Breast epithelium (tissue), 4 donors: ENCODE measurements at places on chromosomes 2 and 18.

DNA sequence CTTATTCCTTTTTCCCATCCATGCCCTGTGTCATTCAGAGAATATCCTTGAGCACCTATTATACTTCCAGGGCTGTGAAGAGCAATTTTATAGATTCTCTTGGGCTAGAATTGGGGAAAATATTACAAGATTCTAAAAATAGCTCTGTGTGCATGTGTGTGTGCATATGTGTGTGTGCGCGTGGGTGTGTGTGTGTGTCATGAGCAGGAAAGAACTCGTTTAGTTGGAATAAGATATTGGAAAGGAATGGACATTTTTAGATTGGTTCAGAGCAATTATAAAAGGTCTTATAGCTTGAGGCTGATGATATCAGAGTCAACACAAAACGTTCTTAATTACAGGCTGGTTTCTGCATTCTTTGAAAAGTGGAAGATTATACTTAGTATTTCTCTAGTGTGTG is 212.1 kb upstream of the COPS8 start:
- no peak for DNase-seq

GRCh38 chr2:88865801-88866371 is 174.4 kb downstream of the RPIA start:
- no peak for DNase-seq

GRCh38 chr18:47436871-47437270 is 185.4 kb upstream of the SKOR2 start:
- no peak for DNase-seq

- no peak for DNase-seq
These were observed 228.7 kb downstream of the PIK3C3 start for GRCh38 chr18:42183746-42184145.

DNA sequence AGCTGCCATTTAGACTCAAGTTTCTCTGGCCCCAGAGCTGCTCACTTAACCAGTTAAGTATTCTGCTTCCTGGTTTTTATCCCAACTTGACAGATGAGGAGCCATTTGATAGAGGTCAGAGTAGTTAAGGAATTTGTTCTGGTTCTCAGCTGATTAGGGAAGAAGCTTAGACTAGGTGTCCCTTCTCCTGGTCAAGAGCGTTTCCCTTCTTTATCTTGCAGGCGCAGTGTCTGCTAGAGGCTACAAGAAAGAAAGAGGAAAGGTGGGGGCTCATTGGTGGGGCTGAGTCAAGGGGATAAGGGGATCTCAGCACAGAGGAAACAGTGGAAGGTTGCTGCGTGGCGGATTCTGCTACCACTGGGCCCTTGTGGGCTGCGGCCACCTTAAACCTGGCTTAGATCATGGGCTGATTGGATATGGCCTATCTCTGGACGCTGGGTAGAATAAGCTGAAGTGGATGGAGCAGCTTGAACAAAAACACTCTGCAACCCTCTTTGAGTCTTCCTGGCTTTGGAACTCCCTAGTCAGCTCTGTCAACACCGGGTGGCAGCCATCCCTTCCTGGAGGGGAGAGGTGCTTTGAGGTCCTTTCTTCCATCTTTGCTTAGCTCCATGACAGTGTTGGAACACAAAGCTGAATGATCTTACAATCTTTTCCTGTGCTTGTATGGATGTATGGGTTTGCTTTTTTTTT is 70.8 kb downstream of the QPCT start:
- no peak for DNase-seq

DNA sequence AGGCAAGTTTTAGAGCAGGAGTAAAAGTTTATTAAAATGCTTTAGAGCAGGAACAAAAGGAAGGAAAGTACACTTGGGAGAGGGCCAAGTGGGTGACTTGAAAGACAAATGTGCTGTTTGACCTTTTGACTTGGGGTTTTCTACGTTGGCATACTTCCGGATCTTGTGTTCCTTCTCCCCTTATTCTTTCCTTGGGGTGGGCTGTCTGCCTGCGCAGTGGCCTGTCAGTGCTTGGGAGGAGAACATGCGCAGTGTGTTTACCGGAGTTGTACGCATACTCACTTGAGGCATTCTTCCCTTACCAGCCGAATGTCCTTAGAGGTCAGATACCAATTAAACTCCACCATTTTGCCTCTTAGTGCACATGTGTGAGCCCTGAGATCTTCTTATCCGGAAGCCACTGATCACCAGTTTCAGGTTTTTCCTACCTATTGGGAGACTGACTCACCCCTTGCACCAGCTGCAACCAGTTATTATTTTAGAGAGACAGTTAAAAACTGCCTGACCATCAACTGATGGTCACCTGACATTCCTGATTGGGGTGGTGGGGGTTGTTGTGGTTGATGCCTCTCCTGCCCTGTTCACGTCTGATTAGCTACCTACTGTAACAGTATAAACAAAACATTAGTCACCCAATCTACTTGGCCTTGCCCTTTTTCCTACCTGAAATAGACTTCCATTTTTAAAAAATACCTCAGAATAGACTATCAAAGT is 67.5 kb downstream of the NYAP2 start:
- DNase-seq = no peak

GRCh38 chr2:237134321-237135230 is 48.9 kb downstream of the COPS8 start:
- no peak for DNase-seq

DNA sequence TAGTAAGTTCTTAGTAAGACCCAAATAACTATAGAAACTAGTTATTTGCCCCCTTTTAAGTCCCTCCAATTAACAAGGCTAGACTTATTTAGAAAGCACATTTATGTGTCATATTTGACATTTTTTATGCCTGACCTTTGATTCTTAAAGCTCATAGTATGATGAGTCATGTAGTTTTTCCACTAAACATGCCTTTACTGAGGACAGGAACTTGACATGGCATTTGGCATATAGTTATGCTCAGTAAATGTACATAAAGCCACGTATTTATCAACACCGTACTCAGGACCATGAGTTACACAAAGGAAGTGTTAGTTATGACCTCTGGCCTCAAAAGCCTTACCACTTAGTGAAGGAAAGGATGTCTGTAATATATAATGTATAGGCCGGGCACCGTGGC is 78.9 kb downstream of the GNAL start:
- no peak for DNase-seq

DNA sequence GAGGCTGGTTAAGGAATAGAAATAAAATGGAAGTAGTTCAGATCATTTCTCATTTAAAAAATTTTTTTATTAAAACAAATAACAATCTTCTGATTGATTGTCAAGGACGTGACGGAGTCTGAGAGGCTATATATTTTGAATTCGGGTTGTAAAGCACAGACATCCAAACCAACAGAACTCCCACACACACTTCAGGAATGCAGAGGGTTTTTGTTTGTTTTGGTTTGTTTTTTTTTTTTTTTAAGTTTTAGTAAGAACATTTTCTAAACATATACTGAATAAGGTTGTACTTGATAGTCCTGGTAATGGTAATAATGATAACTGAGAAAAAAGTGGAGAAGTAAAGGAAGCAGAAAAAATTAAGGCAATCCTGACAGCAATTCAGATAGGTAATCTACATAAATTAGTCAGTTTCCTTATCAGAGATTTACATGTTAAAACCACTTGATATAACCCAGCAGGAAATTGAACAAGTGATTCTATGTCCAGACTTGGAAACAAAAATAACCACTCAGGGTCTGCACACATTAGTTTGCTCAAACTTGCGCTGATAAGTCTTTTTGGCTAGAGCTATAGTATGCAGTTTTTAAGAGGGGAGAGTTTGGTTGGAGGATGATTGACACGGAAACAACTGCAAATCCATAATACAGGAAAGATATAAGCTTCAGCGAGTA is 51.5 kb upstream of the CTAGE1 start:
- no peak for DNase-seq

- no peak for DNase-seq
These were observed 38.7 kb downstream of the KCNE4 start for GRCh38 chr2:223090540-223091235.

DNA sequence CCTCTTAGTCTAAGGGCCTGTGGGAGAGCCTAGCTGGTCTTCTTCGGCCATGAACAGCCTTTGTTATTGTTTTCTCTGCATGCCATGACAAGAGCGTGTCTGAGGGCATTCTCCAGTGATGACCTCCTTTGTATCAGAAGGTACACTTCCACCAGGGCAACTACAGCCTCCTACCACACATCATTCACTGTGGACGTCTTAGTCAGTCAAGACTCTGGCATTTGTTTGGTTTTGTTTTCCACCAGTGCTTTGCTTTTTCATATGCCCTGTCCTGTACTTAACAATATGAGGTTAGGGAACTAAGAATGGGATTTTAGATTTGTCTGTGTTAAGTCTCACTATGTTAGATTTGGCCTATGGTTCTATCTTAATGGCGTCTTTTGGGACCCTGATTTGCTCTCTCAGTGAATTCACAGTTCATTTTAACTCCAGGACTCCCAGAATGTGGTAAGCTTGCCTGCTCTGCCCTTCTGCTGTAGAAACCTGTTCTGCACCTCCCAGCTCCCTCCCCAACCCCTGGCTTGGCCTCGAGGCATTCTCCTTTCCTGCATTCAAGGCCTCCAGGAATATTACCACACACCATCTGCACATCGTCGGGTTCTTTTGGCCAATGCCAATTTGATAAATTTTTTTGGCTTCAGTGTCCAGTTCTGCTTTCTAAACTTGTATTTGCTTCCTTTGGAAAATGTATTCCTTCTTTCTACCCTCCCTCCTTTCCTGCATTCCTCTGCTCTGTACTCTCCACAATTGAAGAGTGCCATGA is 42.8 kb upstream of the IL1R1 start:
- DNase-seq = no peak

GRCh38 chr2:27591745-27592144 is 8.9 kb downstream of the ZNF512 start:
- DNase-seq = no peak

GRCh38 chr18:4068552-4069158 is 386.5 kb downstream of the DLGAP1 start:
- DNase-seq = no peak

DNA sequence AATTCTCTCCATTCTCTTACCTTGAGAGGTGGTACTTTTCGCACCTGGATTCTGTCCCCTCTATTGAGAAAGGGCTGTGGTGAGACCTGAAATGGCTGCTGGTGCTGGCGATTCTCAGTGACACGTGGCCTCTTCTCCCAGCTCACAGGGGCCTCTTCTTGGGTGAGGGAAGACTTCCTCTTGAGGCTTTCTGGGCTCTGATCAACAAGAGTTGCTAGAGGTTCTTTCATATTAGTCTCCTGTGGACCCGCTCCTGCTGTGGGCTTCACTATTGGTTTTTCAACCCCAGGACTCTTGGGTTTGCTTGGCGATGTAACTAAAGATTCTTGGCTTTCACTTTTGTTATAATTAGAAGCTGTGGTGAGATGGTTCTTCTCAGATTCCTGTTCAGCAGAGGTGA is 76.3 kb upstream of the DTNB start:
- no peak for DNase-seq

DNA sequence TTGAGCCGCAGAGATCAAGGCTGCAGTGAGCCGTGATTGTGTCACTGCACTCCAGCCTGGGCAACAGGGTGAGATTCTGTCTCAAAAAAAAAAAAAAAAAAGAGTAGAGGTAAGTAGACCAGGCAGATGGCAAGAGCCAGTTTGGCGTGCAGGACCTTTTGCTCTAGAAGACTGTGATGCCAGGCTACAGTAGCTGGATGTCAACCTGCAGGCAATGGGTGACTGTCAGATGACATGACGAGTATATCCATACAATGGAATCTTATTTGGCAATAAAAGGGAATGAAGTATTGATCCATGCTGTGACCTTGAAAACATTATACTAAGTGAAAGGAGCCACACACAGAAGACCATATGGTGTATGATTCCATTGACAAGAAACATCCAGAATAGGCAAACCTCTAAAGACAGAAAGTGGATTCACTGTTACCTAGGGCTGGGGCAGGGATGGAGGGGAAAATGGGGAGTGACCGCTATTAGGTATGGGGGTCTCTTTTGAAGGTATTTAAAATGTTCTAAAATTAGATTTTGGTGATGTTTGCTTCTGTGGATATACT is 11.2 kb upstream of the DGUOK start:
- no peak for DNase-seq

DNA sequence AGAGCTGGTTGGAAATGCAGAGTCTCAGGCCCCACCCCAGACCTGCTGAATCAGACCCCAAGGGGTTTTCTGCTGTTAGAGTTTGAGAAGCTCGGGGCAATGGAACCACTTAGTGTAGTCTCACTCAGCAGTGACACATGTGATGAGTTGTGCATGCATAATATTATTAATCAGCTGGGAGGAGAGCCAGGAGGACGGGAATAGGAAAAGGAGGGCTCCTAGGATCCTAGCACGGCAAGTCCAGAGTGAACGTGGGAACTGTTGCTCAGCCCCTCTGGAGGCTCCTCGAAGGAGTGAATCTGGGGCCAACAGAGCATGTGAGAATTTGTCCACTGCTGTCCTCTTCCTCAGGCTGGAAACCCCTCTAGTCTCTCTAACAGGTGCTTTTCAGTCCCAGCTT is 87.1 kb downstream of the HS1BP3 start:
- no peak for DNase-seq

DNA sequence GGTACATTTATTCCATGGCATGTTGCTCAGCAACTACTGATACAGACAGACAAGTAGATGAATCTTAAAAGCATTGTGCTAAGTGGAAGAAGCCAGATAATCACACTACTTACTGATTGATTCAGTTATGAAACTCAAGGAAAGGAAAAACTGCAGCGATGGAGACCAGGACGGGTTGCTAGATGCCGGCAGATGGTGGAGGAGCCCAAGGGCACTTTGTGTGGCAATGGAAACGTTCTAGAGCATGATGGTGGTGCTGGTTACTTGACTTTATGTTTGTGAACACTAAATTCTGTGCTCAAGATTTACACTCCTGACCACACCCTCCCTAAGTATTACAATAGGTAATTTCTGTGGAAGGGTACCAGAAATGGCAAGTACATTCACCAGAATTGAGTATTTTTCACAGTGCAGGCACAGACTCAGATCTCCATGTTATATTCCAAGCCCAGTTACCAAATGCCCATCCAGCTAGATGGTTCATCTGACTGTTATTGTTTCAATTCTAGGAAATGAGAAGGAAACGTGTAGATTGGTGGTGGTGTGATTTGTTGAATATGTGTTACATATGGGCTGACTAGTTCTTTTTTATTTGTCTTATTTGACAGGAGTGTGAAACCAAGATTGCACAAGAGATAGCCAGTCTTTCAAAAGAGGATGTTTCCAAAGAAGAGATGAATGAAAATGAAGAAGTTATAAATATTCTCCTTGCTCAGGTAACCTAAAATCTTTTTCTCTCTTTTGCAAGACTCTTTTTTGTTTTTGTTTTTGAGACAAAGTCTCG is 55.1 kb downstream of the RALBP1 start:
- no peak for DNase-seq

DNA sequence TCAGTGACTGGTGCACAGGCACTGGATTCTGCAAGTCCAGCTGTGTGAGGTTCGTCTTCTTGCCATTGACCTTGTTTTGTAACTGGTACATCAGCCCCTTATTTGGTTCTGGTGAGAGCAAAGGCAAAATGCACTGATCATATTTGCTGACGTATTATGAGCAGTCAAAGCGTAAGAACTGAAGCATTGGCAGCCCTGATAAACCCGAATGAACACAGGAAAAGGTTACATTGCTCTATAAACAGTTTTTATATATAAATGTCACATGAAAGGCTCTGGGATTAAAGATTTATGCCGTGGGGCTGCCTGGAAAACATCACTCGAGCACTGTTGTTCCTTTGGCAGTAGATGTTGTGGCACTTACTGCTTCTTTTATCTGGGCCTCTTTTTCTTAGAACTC is 167.9 kb downstream of the IRS1 start:
- no peak for DNase-seq

GRCh38 chr2:122179492-122180165 is 424.2 kb downstream of the TSN start:
- no peak for DNase-seq
